ENCODE measurements at places on chromosomes 1 and 21.

DNA sequence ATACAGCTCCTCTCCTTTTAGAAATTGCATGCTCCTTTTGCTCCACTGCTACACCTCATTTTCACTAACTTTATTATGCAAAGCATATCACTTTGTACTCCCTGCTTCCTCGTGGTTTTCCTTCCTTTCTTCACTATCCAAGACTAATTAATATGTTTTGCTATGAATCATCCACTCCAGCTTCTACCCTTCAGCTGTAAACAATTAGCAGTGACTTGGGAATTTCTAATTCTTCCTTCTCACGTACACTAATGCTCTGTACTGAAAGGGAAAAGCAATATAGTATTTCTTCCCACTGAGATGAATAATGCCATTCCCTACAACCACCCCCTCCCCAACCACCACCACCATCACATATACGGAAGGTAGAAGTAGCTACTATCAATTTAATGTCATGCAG lies 1917.0 kb downstream of the MRPL39 start:
- DNase-seq = no peak

GRCh38 chr1:161071886-161072371 lies 2.2 kb upstream of the ARHGAP30 start:
- DNase-seq = no peak

- DNase-seq = no peak
These were observed 34.3 kb downstream of the PCNX2 start for GRCh38 chr1:233261206-233261605.

DNA sequence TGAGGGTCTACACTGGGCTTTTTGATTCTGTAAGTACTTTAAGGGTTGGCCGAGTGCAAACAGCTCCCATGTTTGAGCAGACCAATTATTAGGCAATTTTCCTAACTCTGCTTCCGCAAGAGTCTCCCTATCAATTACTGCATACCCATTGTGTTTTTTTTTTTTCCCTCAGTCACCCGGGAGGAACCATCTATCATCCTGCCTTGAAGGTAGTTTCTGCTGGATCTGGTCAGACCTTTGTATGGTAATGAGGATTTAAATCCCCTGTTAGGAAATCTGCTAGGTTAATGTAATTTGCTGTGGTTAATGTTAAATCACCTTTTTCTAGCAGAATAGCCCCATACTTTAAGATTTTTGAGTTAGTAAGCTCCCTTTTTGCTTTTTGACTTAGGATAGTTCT lies 40.8 kb upstream of the WARS2 start:
- no peak for DNase-seq

- no peak for DNase-seq
These were observed 39.8 kb upstream of the C1orf53 start for GRCh38 chr1:197862671-197863070.

GRCh38 chr1:191963286-191963685 lies 195.0 kb upstream of the RGS18 start:
- DNase-seq = no peak

GRCh38 chr1:163170975-163171676 lies 31.6 kb downstream of the RGS5 start:
- no peak for DNase-seq

DNA sequence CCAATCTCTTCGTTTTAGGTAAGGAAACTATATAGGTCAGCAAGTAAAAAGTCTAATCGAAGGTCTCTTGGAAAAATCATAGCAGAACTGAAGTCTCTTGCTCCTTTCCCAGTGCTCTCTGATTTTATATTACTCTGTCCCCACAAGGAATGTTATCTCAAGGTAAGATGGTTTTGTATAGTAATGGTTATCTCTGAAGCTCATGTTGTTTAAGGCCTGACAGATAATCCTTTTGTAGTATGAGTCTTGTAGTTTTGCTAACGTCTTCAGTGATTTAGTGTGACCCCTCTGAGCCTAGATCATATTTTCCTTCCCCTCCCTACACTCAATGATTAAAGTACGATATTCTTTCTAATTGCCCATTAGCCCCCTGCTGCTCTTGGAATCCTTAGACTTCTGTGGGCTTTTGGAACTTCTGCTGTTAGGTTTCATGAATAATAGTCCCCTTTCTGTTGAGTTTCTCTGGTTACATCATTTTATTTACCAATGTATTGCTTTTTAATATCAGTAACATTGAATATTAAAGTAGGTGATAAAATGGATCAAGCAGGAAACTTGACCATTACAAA lies 52.1 kb downstream of the CNST start:
- DNase-seq = no peak

GRCh38 chr1:54004481-54005049 lies 13.4 kb downstream of the LDLRAD1 start:
- no peak for DNase-seq

GRCh38 chr1:161907265-161907664 lies 116.4 kb downstream of the OLFML2B start:
- DNase-seq = no peak

GRCh38 chr1:61851235-61851634 lies 109.0 kb downstream of the PATJ start:
- no peak for DNase-seq
